ENCODE measurements at places on chromosomes 1 and 21.

DNA sequence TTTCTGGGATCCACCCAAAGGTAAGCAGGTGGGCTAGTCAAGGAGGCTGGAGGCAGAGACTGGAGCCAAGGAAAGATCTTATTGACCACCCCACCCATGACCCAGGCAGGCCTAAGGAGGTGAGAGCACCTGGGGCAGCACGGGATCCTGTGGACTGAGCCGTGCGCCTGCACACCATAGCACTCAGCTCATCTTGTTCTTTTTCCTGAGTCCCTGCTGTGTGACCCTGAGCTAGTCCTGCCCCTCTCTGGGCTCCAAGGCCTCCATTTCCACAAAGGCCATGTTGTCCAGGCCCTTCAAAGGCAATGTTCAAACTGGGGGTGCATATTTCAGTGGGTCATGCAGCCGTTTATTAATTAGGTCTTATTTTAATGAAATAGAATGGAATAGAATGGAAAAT is 7.2 kb downstream of the FAM131C start:
- DNase-seq: no peak

GRCh38 chr1:206915030-206915735 is 6.6 kb downstream of the FCMR start:
- DNase-seq: no peak

GRCh38 chr1:41876576-41877445 is 41.9 kb downstream of the HIVEP3 start:
- no peak for DNase-seq

DNA sequence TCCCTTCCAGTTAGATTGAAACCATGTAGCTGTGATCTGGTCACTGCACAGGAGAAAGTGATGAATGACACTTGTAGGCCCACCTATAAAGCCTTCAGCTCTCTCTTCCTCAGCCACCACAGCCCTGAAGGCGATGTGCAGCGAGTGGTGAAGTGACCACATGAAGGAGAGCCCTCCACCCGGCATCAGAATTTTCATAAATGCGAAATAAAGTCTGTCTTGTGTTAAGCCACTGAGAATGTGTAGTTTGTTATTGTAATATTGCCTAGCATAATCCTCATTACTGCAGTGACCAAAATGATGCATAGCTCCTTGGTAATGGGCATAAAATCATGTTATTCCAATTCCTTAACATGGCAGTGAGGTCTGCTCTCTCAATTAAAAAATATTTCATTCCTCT is 122.1 kb upstream of the LYPLAL1 start:
- no peak for DNase-seq

DNA sequence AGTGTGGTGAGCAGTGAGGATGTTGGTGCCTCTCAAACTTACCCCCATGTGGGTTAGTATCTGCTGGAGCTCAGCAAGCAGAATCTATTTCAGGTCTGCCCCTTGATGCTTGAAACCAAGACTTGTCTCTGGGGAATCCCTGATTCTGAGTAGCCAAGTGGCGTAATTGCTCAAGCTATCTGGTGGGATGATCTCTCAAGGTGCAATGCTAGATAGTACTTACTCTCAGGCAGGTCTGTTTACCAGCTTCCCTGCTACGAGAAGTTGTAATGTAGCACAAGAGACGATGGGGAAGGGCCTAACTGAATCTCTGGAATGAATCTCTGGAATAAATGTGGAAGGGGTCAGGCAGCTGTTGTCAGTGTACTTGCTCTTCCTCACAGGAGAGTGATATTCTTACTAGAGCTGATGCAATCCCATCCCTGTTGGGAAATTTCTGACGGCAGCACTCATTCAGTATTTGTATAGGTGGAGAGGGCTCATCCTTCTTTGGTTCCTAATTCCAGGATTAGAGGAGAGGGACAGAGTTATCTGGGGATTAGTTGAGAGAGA is 65.4 kb downstream of the MACF1 start:
- DNase-seq: peak; percentile 97

DNA sequence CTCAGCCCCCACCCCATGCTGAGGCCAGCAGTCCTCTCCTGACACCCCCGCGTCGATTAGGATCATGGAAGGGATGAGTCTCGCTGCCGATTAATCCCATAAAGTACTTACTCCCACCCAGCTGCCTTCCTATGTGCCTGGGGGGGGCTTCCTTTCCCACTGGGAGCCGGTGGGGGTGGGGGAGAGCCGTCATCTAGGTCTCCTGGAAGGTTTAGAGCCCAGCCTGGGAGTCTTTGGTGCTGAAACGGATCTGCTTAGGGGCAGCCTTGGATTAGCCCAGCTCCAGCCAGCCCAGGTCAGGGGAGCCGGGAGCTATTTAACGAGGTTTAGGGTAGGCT is 9.8 kb downstream of the SAMD11 start:
- no peak for DNase-seq

DNA sequence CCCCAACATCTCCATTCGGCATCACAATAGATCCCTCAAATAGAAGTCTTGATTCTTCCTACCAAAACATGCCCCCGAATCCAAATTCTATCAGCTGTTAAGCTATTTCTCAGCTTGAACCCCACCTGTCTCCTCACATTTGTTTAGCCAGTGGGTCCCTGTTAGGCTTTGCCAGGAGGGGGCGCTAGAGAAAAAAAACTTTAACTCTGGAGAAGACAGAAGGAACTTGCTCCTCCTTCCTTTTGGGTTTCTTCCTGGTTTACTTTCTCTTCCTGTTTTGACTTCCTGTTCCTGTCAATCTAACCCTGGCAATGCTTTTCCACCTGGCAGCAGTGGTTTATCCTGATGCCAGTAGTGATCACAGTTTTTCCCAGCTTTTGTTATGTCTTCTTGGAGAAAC is 95.6 kb upstream of the KCNK1 start:
- DNase-seq: no peak

DNA sequence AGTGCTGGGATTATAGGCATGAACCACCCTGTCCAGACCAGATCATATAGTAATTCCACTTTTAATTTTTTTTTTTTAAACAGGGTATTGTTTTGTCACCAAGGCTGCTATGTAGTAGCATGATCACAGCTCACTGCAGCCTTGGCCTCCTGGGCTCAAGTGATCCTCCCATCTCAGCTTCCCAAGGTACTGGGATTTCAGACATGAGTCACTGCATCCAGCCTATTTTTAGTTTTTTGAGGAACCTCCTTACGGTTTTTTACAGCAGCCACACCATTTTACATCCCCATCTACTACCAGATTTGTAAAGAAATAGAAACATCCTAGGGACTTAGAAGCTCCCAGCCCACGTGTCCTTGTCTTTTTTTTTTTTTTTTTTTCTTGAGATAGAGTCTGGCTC is 24.0 kb downstream of the L1TD1 start:
- DNase-seq: no peak

DNA sequence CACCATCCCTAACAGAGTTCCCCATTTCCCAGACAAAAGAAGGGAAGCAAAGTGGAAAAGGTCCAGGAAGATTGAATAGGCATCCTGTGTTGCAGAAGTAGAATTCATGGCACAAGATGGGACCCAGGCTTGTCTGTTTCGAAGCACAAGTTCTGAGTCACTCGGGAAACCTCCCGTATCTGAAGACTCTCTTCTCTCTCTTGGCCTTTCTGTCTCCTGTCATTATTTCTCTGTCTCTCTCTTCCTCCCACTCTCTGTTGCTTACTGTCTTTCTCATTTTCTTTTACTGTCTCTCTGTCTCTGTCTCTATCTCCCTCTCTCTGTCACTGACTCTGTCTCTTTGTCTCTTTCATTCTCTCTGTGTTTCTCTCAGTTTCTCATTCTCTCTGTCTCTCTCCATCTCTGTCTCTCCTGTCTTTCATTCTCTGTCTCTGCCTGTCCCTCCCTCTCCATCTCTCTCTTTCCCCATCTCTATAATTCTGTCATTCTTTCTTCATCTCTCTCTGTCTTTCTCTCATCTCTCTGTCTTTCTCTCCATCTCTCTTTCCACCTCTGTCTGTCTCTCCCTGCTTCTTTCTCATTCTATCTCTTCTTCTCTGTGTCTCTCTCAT is 23.7 kb downstream of the RNF187 start:
- DNase-seq: no peak

DNA sequence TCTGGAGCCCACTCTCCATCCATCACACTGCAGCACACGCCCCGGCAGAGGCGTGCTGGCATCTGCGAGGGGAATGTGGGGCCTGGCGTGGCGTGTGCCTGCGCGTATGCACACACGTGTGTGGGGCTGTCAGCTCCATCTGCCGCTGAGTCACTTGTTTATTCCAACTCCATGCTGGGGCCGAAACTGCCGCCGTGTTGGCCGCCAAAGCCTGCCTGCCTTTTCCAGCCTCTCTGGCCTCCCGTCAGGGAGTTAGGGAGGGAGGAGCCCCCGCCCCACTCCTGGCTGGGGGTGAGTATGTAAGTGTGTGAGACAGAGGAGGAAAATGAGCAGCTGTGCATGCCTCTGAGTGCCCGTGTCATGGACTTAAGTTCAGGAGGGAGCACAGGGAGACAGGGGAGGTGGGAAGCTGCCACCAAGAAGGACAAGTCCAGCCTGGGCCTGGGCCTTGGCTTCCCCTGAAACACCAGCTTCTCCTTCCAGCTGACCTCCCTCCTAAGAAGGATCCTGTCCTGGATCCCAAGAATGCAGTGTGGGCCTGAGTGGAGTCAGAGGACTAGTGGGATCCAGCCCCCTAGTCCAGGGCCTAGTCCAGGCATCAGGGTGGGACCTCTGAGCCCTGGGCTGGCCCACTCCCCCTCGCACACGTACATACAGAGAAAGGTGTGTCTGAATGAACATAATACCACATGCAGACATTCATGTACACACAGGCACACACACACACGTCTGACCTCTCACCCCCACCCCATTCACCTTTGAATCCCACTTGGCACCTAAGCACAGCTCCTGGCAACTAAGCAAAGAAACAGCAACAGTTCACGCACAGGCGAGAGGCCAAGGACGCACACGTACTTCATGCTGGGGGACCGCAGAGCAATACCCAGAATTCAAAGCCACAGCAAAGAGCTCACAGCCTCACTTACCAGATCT is 24.7 kb downstream of the MEF2D start:
- no peak for DNase-seq

DNA sequence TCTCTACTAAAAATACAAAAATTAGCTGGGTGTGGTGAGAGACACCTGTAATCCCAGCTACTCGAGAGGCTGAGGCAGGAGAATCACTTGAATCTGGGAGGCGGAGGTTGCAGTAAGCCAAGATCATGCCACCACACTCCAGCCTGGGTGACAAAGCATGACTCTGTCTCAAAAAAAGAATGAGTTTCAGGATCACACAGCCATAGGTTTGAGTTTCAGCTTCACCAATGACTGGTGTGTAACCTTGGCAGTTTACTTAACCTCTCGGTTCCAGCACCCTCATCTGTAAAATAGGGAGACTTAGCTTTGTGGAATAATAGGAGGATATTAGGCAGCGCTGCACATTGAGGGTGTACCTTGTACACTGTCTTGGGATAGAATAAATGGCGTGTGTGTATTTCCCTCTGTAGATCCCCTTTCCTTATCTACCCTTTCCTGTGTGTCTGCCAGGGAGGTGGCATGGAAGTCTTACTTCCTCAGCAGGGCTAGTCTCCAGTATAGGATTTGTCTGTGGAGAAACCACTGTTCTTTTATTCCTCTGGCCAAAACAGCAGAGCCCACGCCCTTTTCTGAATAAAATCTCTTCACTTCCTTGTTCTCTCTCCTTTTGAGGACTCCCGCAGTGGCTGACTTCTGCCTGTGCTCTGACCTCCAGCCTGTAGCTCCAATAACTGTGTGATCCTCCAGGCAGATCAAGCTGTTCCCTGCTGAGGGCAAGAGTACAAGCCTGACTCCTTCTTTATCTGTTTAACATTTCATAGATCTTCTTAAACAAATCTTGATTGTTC is 90.4 kb downstream of the HHAT start:
- DNase-seq: no peak

DNA sequence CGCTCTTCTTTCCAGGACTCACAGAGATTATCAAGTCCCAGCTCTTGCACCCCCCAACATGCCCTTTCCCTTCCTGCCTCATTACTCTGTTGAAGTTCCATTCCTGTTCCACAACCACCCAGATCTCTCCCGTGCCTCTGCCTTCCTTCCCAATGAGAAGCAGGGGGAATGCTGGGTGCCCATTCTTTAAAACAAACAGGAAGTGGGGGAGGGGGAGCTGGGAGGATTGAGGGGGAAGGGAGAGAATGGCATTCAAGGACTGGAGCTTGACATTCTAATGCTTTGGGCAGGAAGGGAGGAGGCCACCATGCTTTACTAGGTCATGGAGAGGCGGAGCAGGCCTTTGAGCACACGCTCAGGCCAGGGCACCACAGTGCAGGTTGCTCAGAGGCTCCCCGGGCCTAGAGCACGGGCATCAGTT is 150.3 kb upstream of the IRF2BP2 start:
- DNase-seq: no peak

GRCh38 chr21:41681348-41681801 is 85.5 kb downstream of the RIPK4 start:
- no peak for DNase-seq

DNA sequence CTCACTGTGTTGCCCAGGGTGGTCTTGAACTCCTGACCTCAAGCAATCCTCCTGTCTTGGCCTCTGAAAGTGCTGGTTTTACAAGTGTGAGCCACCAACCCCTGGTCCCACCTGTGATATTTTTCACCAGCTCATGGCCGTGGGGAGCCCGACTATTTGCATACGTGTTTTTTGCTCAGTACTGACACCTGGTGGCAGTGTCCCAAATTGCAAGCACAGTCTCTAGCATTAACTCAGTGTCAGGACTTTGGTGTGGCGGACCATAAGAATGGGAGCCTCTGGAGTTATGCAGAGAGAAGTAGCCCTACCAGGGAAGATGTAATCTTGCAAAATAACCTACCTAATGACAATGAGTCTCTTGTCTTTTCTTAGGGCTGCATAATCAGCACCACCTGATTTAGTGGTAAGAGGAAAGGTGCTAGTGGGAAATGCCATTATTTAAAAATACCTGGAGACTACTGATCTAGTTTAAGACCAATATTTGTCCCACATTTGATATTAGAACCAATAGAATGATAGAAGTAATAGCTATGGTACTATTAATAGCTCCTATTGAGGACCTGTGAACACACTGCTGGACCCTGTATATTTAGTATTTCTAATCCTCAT is 305.4 kb downstream of the DISC1 start:
- no peak for DNase-seq

DNA sequence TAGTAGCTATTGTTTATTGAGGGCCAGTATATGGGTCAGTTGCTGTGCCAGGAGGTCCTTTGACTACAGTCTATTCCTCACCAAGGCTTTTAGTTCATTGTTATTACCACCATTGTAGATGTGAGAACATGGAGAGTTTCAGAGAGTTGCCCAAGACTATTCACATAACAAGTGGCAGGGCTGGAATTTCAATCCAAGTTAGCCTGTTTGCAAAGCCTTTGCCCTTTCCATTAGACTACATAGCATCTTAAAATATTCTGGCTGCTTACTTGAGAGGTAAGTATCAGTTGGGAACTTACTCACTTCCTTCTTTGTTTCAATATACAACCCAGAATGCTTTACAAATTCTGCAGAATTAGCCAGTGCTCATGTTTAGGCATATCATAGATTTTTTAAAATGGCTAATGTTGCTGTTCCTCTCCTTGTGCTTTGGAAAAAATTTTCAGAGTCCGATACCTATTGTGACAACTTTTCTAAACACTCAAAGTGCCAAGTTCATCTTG is 141.2 kb downstream of the FGGY start:
- DNase-seq: no peak

GRCh38 chr1:239185245-239185619 is 201.1 kb upstream of the CHRM3 start:
- DNase-seq: no peak

Data from NCI-H2029 treated with DMSO at 0.1 percent for 48 hours (cell line).